K562 (cell line): ENCODE measurements at places on chromosomes 4 and X. TPM values are rescaled to one million over a fixed set of nuclear protein-coding genes. Genes with fewer than 3 reads are reported as not detected.
A peak's percentile ranks its signal among the peaks of the same experiment; 100 is the strongest.

- peak; percentile 46 for DNase-seq
These were observed at the start of gene CCNQ for GRCh38 chrX:153598541-153599191. CCNQ (minus strand) TSS chrX:153599139; CDS start chrX:153599073, 66 bp downstream.

DNA sequence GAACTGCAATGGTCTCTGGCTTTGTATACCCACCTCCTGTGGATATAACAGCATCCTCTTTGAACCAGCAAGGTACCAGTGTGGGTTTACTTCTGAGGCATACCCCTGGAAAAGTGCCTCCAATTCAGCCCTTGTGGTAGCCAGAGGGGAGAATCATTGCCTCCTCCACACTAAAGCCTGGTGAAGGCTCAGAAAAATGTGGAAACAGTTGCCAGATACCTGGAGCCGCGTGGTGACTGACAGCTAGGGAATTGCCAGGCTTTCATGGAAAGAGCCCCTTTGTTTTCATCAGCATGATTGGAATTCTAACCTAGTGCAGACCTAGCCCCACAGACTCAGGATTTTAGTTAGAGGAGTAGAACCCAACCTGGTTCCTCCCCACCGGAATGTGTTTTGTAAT lies 168.6 kb upstream of the KLF3 start:
- DNase-seq = no peak

FREM3 gene
- not detected in 2 replicates for polyA plus RNA-seq

ZNF711 gene
- polyA plus RNA-seq = 6.6 and 6.9 TPM in 2 replicates

BTK gene
- polyA plus RNA-seq = 65.2 TPM in 2 replicates

KLHL5 gene
- polyA plus RNA-seq = 12.2 and 16.3 TPM in 2 replicates
